ENCODE measurements at places on chromosomes 2 and 18.
A peak's percentile ranks its signal among the peaks of the same experiment; 100 is the strongest.

GRCh38 chr2:228066126-228066798, 115.2 kb downstream of the SPHKAP start:
- no peak for DNase-seq

- DNase-seq, result no peak
Measured at GRCh38 chr2:225190987-225191386, 148.7 kb upstream of the DOCK10 start.

GRCh38 chr2:65429786-65430602, 2.4 kb downstream of the SPRED2 start:
- DNase-seq, result no peak

- DNase-seq, result peak; percentile 22
Measured at GRCh38 chr2:46493971-46494250, 14.5 kb downstream of the TMEM247 start.

- DNase-seq, result no peak
Measured at GRCh38 chr2:227248876-227249275, 76.2 kb upstream of the MFF start.

GRCh38 chr2:231722721-231723307, 14.5 kb downstream of the PTMA start:
- no peak for DNase-seq

DNA sequence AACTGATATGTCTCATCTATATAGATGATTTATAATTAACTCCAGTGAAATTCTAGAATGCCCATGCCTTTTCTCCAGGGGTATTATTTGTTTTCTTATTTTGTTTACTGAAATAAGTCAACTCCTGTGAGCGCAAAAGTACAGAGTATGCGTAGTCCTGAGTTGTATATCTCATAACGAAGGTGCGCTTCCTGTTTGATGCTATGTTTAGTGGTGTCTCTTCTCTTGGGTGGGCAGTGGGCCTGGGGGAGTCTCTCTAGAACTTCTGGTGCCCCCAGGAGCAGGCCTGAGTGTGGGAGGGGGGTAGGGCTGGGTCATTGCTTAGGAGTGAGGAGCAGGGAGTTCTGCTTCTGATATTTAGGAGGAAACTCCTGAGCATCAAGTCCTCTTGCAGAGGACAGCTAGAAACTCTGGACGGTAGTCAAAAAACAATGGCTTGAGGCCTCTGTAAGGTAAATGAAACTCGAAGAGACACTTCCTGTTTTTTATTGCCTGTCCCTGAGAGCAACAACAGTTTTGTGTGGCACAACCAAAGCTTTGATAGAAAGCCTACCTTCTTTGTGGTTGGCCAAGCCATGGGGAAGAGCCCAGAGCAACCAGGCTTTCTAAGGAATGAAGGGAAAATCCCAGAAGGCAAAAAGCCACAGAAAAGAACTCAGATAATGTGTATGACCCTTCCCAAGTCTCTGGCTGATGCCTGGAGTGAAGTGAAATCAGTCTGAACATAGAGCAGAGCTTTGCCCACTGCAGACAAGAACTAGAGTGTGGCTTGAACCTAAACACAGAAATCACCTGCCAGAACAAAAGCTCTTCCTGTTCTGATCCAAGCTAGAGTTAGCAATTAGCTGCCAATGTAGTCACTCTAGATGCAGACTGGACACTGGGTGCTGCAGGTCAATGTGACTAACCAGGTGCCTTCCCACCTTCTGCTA, 8.5 kb upstream of the SP140L start:
- no peak for DNase-seq

- no peak for DNase-seq
Measured at GRCh38 chr2:239019183-239019581, 171.3 kb downstream of the TWIST2 start.

DNA sequence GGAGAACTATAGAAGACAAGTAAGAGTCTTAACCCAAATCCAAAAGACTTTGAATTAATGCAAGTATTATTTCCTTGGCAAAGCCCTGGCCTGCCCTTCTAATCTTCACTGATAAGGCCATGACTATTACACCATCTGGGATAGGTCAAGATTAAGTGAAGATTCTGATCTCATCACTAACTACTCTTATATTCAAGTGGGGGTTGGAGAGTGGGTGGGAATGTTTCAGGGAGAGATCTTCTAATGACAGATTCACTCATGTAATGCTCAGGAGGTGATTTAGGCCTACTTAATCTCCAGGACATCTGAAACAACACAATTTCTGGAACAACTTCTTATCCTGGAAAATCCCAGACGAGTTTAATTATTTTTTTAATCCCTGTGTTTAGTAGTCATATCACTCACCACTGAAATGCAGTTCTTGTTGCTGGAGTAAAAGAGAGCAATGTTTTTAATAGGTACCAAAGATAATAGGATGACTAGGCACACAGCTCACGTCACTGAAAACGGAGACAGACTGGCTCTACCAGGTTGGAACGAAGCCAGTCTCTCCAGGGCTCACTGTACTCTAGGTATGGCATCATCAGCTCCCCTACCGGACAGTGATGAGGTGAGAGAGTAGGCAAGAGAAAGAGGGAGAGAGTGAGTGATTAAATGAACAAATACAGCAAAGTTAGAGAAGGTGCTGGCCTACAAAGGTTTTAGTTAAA, 133.1 kb downstream of the NCKAP5 start:
- peak; percentile 44 for DNase-seq
